ENCODE measurements at places on chromosomes 16 and 17.

GRCh38 chr17:51617986-51618385 lies 357.6 kb downstream of the UTP18 start:
- DNase-seq: no peak

- DNase-seq: no peak
These were observed 18.6 kb downstream of the FOXN1 start for GRCh38 chr17:28524476-28525424.

DNA sequence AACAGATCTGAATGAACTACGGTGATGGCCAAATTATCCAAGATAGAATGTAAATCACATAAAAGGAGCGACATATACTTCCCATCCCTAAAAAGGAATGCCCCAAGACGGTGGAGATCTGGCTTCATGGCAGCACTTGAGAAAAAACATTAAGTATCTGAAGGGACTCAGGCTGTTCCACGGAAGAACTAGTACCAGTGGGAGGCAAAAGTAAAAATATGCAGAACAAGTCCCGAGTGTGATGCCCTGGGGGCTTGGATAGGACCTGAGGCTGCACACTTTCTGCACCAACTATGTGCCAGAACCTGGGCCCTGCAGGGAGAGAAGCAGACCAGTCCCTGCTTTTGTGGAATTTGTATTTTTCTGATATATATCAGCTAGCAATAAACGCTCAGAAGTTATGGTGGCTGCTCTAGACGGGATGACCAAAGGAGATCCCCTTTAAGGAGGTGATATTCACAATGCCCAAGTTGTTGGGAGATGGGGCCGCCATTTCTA lies 539 bp upstream of the CKLF start:
- DNase-seq: no peak

DNA sequence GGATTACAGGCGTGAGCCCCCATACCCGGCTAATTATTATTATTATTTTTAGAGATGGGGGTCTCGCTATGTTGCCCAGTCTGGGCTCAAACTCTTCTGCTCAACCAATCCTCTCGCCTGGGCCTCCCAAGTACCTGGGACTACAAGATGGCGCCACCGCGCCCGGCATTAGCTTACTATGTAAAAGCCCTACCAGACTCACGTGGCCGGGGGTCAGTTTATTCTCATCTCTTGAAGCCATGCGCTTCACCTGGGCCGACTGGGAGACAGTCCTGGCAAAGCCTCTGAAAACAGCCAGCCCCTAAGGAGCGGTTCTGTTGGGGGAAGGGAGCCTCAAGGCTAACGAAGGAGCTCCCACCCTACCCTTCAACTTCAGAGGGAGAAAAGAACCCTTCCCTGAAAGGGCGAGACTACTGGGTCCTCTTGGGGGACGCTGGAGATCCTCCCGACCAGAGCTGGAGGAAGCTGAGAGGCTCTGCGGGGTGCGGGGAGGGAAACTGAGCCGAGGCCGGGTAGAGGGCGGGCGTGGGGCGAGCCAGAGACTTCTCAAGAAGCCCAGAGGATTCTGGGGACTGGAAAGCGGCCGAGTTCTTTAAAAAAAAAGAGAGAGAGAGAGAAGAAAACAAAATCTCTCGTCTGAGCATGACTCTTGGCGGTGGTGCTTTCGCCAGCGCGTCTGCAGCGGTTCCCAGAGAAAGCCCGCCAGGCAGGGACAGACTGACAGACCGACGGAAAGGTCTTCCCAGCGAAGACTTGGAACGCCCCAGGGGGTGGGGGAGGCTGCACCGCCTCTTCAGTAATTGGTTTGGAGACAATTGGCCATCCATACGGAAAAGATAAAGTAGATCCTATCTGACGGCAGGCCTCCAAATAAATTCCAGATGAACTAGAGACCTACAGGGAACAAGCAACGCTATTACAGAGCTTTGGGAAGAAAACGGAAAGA lies 5.6 kb upstream of the TUBG2 start:
- DNase-seq: no peak

DNA sequence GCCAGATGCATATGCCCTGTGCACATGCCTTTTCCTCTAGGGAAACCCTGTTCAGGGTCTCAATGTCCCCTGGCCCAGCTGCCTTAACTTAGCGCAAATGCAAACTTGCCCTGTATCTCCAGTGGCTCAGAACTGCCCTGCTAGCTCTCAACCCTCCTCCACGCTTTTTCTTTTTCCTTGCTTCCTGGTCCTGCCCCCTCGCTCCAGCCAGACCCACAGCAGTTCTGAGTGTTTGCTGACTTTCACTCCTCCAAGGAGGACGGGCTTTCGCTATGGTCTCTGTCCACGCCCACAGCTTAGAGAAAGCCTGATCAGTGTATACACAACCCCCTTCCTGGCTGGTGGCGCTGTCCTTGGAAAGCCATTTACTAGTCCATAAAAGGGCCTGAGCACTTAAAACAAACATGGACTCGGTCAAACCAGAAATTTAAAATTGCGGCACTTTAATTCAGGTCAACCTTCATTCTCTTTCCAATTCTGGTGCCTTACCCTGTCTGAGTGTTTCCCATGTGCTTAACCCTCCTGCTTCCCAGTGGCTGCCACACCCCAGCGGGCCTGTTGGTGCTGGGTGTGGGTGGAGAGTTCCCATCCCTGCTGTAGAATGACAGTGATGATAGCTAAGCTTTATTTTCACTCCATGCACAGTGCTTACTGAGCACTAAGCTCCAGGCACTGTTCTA lies 15.6 kb upstream of the TMEM98 start:
- DNase-seq: no peak

- no peak for DNase-seq
These were observed 184.9 kb downstream of the SEC14L1 start for GRCh38 chr17:77325577-77326075.

DNA sequence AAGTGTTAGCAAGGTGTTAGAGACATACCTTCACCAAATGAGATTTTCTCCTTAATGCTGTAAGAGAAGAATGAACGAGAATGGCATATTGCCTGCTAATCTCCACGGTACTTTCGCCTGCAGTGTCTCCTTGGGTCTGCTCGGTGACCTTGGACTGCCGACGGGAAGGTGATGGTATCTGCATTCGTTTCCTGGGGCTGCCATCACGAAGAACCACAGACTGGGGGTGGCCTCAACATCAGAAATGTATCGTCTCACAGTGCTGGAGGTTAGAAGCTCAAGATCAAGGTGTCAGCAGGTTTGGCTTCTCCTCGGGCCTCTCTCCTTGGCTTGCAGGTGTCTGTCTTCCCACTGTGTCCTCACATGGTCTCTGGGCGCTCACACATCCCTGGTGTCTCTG lies 86.3 kb upstream of the TNRC6C start:
- no peak for DNase-seq

GRCh38 chr17:36937959-36938565 lies 787 bp downstream of the LHX1 start:
- DNase-seq: no peak

DNA sequence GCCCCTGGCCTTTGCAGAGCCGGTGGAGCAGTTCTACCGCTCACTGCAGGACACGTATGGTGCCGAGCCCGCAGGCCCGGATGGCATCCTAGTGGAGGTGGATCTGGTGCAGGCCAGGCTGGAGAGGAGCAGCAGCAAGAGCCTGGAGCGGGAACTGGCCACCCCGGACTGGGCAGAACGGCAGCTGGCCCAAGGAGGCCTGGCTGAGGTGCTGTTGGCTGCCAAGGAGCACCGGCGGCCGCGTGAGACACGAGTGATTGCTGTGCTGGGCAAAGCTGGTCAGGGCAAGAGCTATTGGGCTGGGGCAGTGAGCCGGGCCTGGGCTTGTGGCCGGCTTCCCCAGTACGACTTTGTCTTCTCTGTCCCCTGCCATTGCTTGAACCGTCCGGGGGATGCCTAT lies 29.5 kb downstream of the CIITA start:
- DNase-seq: no peak

GRCh38 chr17:65297916-65298315 lies 160.7 kb downstream of the RGS9 start:
- DNase-seq: no peak

DNA sequence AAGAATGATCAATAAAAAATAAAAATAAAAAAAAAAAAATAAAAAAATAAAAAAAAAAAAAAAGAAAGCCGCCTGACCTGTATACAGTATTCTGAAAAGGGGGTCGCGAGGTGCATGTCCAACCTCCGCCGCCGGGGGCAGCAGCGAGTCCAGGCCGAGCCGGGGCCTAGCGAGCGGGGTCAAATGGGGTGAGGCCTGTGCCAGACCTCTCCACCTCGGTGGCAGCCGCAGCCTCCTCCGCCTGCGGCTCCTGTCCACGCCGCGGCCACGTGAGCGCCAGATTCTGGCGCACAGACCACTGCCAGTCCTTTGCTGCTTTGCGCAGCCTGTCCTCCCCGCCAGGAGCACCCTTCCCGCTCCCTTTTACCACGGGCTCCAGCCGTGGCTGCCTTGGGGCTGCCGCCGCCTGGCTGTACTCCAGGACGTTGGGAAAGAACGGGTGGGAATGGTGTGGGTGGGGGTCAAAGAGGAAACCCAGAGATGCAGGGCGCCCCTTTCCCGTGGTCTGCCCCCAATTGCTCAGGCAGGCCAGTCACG lies 2.4 kb upstream of the BCKDK start:
- peak; percentile 71 for DNase-seq

DNA sequence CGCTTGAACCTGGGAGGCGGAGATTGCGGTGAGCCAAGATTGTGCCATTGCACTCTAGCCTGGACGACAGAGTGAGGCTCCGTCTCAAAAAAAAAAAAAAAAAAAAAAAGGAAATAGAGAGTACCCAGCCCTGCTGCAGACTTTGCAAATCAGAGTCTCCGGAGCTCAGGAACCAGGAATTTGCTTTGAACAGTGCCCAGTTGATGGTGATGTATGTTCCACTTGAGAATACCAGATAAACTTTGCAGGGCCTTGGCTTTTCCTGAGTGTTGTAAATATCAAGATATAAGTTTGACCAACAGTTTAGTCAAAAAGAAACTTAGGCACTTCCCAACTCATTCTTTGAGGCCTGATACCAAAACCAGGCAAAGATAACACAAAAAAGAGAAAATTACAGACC lies 30.6 kb upstream of the MAP3K14 start:
- DNase-seq: no peak

DNA sequence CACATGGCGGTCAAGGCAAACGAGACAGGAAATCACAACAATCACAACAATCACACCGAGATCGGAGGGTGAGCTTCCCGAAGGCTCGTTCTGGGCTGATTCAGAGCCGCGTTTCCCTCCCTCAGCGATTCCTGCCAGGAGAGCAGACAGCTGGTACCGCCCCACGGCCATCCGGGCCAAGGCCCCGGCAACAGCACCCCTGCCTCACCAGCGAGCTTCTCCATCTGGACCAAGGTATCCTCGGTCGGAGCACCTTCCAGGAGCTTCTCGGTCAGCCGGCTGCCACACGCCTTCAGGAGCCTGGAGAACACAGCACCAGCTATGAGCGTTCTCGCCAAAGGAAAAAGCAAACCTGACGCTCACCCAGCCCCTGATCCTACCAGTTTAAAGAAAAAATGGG lies 15.2 kb upstream of the PLD6 start:
- no peak for DNase-seq

DNA sequence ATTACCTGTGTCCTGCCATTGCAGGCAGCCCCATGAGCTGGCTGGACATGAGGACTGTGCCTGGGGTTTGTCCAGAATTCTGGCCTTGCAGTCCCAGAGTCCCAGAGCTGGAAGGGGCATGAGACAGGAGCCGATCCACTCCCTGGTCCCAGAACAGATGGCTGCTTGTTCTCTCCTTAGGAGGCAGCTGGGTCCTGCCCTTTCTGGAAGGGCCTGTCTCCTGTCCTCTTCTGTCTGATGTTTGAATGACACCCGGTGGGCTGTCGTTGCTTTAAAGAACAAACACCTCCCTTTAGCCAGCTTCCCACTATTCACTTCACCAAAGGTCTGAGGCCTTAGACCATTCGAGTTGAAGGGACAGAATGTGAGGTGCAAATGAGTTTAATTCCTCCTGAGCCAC lies 63.8 kb downstream of the RAP1GAP2 start:
- DNase-seq: no peak

DNA sequence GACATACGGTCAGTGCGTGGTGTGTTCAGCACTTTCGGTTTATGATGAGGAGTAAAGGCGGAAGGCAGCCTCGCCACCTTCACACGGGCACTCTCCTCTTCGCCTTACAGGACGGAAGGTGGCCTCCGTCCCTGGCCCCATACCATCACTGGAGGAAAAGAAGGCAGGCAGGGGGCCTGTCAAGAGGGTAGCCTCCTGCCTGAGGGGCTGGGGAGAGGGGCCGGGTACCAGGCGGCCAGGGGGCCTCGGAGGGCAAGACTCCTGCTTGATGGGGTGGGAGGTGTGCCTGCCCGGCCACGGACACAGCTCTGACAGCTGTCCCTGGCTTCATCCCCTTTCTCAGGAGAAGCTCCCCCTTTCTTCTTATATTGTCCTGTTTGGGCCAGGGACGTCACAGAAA lies 15.6 kb upstream of the SLC38A8 start:
- no peak for DNase-seq

DNA sequence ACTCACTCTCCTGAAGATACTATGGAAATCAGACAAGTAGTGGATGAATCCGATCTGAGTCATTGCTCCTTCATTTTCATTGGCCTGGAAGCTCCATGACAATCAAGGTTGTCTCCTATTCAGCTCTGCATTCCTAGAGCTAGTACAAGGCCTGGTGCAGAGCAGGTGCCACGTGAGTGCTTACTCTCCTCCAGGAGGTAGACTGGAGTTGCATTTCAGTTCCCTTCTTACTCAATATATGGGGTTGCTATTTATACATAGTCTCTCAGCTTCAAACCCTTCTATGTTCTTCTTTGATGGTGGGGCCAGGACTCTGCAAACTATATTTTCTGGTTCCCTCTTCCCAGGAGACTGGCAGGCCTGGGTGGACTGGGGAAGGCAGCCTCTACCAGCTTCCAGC lies 148.3 kb downstream of the ASIC2 start:
- DNase-seq: no peak

DNA sequence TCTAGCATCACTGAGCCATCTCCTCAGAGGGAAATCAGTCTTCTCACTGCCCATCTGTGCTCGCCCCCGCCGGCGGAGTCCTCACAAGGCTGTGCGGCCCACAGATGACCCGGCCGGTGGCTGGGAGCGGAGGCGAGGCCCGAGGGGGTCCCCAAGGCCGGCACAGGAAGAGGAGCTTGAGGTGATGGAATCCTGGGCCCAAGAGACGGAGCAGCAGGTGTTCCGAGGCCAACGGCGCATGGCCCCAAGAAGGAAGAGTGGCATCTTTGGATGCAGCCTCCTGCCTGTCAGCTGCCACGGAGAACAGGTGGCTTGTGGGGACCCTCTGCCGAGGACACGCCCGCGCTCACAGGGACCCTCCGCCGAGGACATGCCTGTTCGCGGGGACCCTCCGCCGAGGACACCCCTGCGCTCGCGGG lies 72.7 kb upstream of the GNG13 start:
- no peak for DNase-seq

DNA sequence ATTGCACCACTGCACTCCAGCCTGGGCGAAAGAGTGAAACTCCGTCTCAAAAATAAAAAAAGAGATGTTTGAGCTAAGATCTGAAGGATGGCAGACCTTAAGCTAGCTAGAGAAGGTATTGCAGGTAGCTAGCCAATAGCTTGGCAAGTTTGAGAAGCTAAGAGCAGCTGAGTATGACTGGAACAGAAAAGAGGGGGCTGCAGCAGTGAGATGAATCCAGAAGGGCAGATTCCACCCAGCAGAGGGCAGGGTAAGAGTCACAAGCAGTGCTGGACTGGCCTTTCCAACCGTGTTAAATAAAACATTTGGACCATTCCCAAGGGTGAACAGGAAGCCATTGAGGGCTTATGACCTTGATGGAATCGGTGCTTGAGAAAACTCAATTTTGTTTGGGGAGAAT lies 5.7 kb upstream of the PHAF1 start:
- DNase-seq: no peak

- no peak for DNase-seq
These were observed 64.0 kb downstream of the MRM1 start for GRCh38 chr17:36665417-36665816.

GRCh38 chr17:11986942-11987329 lies 10.3 kb downstream of the ZNF18 start:
- DNase-seq: no peak
